Umbilical cord (tissue), 2 donors: ENCODE measurements at places on chromosomes 6 and 20. TPM values are rescaled to one million over a fixed set of nuclear protein-coding genes. Genes with fewer than 3 reads are reported as not detected.
A peak's percentile ranks its signal among the peaks of the same experiment; 100 is the strongest.

FOXA2 gene
- 0.48 TPM for total RNA-seq

TINAG gene
- 0.24 TPM for total RNA-seq

DNA sequence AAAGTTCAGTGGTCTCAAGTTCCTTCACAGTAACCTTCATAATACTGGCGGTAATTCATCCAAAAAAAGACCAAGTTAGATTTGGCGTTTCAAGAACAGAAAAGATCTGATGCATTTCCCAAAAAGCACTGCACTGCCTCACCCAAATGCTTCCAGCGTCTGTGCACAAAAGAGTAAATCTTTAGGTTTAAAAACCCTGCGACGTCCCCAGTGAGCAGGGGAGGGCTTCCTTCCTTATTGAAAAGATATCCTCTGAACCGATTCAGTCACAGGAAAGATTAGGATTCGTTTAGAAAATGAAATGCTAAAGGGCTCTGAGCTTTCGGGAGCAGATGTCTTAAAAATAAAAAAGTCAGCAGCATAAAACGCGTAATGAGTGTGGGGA lies 654 bp downstream of the TBC1D7 start:
- no peak for DNase-seq

- peak; percentile 47 for DNase-seq
Observed at GRCh38 chr20:2206957-2207769, 88.6 kb upstream of the TGM3 start.

- DNase-seq, result no peak
Observed at GRCh38 chr6:5639193-5639592, 367.5 kb downstream of the NRN1 start.

- no peak for DNase-seq
Observed at GRCh38 chr6:25387483-25387882, 108.3 kb downstream of the CARMIL1 start.

GRCh38 chr6:134754013-134754690 lies 195.7 kb downstream of the ALDH8A1 start:
- DNase-seq, result no peak

GRCh38 chr20:37649676-37650370 lies 44.0 kb upstream of the CTNNBL1 start:
- no peak for DNase-seq

GRCh38 chr6:25175681-25176080 lies 103.5 kb upstream of the CARMIL1 start:
- no peak for DNase-seq

DNA sequence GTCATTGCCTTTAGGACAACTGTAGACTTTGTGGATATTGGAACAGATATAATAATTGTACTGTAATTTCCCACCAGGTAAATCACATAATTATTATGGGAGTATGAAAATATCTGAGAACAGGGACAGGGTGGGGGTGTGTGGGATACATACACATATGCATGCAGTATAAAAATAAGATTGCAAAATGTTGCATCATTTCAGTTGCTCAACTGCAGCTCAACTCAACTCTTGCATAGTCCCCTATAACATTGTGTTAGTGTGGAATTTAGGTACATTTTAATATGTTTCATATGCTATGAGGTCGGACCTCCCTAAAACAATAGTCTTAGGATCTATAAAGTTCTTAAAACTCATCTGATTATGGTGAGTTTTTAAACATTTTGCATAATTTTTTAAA lies 275.0 kb upstream of the FLRT3 start:
- peak; percentile 41 for DNase-seq

GRCh38 chr6:25165800-25166199 lies 113.4 kb upstream of the CARMIL1 start:
- no peak for DNase-seq

DNA sequence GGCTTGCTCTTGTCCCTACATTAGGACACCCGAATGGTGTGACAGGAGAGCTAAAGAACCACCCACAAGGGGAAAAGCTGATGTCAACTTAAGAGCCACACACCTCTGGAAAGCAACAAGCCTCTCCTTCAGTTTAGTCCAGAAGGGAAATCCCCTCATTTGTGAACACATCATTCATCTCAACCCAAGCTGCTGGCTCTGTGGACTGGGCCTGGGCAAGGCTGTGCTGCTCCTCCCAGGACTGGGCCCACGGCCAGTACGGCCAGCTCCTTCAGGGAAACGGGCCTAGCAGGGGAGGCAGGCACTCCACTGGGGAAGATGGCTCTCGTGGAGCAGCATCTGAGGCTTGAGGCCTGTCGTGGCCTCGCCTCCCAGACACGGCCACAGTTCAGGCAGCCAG lies 12.8 kb upstream of the SLC4A11 start:
- DNase-seq, result no peak
